ENCODE measurements at places on chromosomes 3 and 15.

- DNase-seq, result no peak
Measured at GRCh38 chr15:39670687-39671086, 89.8 kb downstream of the THBS1 start.

DNA sequence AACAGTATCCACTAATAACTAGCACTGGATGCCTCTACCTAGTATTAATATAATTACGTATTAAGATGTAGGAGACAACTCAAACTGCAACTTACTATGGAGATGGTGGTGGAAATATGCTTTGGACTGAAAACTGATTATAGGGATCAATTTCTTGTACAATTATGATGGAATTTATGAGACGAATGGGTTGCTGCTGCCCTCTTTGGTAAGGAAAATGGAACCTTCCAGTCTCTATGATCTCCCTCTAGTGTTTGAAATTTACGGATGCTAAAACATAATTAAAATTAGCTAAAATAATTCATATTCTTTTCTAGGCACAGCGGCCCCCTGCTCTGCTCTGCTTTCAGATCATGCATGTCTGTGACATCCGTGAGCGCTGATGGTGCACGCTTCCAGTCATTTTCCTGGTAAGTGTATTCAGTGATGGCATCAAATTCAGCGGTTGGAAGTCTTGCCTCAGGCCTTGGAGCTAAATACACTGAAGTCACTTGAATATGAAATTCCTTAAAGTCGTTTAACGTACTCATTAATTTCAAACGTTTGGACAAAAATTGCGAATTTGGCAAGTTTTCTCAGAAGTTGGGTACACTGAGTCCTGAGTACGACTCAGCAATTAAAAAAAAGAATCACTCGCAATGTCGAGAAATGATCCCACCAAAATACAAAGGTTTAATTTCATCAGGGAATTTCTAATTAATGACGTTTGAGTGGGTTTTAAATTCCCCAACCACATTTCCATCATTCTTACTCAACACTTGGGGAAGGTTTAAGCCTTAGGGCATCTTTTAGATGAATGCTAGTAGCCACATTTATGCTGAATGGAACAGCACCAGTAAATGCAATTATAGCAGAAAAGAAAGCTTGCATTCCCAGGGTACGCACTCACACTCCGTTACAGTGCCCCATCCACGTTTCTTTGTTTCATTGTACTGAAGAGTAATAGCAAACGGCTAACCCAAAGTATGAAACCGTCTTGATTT lies 132.6 kb downstream of the NR2F2 start:
- no peak for DNase-seq

- no peak for DNase-seq
Measured at GRCh38 chr3:3133500-3133899, 6.8 kb downstream of the TRNT1 start.

DNA sequence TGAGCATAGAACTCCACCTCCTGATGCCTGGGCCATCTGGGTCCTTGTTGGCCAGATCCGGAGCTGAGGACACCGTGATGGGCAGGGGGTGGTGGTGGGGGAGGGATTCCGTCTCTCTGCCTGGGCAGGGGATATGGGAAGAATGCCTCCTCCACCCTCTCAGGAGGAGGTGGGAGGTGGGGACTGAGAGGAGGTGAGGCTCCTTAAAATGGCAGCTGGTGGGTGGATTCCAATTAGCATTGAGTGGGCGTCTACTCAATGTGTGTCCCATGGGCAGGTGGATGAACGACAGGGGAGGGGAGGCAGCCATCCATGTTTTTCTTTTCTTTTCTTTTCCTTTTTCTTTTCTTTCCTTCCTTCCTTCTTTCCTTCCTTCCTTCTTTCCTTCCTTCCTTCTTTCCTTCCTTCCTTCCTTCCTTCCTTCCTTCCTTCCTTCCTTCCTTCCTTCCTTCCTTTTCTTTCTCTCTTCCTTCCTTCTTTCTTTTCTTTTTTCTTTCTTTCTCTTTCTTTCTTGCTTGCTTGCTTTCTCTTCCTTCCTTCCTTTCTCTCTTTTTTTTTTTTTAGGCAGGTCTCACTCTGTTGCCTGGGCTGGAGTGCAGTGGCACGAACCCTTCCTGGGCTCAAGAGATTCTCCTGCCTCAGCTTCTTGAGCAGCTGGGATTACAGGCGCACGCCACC lies 5.0 kb downstream of the SLC28A1 start:
- DNase-seq, result no peak

GRCh38 chr3:167125612-167126407 lies 254.3 kb downstream of the ZBBX start:
- DNase-seq, result no peak

GRCh38 chr3:187183903-187184302 lies 13.4 kb upstream of the RTP1 start:
- no peak for DNase-seq

DNA sequence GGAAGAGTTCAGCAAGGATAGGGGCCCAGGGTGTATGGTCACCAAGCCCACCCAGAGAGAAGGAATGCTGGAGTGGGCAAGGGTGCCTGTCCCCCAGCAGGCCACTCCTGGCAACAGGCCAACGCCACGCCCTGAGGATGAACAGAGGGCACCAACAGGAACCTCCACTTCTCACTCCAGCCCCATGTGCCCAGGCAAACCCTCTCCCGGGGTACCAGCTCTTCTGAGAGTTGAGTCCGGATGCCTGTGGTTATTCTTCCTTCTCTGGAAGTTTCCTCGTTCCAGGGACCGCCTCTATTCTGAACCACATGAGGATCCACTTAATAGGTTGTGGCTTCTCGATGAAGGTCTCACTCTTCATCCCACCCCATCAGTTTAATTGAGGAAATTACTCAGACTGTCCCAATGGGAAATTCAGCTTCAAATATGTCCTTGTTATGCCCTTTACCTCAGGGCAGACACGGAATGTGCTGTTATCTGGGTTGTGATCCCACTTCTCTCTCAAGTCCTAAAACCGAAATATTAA lies 114.3 kb downstream of the LIPC start:
- no peak for DNase-seq

GRCh38 chr3:148232389-148232788 lies 465.3 kb upstream of the AGTR1 start:
- no peak for DNase-seq

GRCh38 chr3:8236264-8236663 lies 265.4 kb upstream of the LMCD1 start:
- no peak for DNase-seq
